ENCODE measurements at places on chromosomes 11 and 22.
A peak's percentile ranks its signal among the peaks of the same experiment; 100 is the strongest.

- no peak for DNase-seq
Observed at GRCh38 chr11:60777106-60777505, 8.0 kb upstream of the MS4A10 start.

- no peak for DNase-seq
Observed at GRCh38 chr11:117818041-117818873, 6.3 kb downstream of the FXYD2 start.

DNA sequence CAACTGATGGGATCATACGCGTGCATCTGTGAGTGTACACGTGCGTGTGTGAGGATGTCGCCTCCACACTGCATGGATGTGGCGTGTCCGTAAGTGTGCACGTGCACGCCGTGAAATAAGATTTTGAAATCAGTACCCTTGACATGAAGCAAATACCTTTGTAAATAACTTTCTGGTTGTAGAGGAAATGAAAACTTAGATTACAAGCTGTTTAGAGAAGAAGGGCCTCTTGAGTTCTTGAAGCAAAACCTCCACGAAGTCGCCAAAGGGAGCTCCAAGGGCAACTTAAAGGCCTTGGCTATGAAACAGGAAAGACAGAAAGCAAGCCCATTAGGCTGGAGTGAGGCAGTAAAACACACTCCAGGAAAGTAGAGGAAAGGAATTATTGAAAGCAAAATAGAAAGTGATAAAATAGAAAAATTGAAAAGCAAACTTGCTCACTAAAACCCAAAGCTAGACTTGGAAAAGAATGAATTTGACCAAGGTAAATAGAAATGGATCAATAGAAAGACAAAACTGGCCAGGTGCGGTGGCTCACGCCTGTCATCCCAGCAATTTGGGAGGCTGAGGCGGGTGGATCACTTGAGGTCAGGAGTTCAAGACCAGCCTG, 29.7 kb upstream of the TOLLIP start:
- DNase-seq = no peak

DNA sequence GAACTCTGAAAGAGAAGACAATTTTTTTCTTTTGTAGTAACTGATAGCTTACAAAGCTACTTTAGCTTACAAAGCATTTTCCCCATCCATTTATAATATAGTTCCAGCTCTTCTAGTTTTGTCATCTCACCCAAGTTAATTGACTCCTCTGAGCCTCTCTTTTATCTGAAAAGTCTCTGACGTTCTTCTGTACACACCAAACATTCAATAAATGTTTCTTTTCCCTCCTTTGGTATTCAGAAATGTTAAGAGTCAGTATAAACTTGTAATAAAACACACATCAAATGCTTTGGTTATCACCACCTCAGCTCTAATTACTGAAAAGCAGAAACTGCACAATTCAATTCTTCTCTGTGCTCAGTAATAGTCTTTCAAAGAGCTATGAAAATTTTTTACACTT, 5.9 kb downstream of the CCDC90B start:
- DNase-seq = no peak

DNA sequence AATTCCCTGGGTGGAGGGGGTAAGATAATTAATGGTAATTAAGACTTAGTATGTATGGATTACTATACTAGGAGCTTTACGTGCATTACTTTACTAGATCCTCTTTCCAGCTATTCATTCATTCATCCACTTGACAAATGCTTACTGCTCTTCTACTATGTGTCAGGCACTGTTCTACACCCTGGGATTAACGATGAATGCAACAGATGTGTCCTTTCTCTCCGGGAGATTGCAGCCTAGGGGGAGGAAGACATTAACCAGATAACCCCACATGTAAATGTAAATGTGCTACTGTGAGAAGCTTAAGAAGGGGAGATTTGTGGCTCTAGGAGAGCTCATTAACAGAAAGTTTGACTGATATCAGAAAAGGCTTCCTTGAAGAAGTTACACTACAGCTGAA, 1.7 kb downstream of the ANKK1 start:
- DNase-seq = no peak

- no peak for DNase-seq
Observed at GRCh38 chr11:7882860-7883259, 48.2 kb downstream of the OR10A6 start.

DNA sequence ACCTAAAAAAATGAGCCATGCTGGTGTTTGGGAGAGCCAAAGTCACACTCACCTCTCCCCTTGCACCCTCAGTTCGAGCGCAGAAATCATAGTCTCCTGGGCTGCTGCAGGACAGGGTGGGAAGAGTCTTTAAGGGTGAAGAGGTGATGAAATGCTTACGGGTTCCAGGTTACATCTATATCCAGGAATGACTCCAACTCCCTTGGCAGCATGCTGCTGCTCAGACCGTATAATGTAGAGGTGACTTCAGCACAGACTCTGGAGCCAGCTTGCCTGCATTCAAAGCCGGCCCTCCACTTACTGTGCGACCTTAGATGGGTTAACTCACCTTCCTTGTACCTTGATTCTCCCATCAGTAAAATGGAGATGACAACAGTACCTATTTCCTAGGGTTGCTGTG, 17.3 kb upstream of the PKNOX2 start:
- DNase-seq = no peak

- no peak for DNase-seq
Observed at GRCh38 chr11:94125407-94126115, 3.1 kb upstream of the PANX1 start.

DNA sequence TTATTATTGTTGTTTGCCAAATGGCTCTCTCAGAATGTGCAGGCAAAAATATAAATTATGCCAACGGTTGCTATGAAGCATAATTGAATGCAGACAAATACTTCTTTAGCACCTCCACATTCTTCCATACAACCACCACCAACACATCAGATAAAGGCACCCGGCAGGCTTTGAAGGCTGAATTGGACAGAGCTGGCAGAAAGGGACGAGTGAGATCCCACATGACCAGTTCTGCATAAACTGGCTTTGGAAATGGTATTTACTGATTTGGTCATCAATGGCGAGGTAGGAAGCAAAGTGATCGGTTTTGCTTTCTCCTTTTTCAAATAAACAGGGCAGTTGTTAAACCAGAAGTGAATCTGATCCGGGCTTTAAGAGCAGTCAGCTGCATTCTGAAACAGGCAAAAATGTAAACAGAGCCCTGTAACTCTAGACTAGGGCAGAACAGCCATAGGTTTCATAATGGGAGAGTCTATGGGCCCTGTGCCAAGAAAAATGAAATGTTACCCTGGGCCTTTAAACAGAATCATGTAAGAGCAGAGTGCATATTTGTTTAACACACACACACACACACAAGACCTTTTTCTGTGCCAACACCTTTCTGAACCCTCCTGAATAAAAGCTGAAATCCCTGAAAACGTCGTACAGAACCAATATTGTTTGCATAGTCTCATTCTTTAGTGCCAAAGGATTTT, 97.7 kb downstream of the MPPED2 start:
- peak; percentile 97 for DNase-seq

Data from NCI-H187 treated with DMSO at 0.1 percent for 48 hours (cell line).